ENCODE measurements at places on chromosomes 7 and 10.
A peak's percentile ranks its signal among the peaks of the same experiment; 100 is the strongest.

DNA sequence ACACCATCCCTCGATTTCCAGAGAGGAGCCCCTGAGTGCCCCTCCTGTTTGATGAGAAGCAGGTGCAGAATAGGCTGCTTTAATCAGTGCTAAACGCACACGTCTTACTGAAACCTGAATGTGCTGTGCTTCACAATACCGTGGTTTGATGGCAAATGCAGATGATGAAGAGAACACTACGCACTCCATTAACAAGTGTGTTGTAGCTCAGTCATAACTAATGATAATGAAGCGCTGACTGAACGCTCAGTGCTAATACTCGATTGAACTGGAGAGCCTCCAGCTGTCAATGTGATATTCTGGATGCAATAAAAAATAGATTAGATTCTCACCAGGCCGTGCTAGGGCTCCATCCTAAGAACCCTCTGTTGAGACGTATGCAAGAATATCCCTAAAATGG is 279.7 kb upstream of the PLPP4 start:
- DNase-seq, result no peak

- DNase-seq, result no peak
These were observed 7.1 kb upstream of the MGMT start for GRCh38 chr10:129459762-129460539.

DNA sequence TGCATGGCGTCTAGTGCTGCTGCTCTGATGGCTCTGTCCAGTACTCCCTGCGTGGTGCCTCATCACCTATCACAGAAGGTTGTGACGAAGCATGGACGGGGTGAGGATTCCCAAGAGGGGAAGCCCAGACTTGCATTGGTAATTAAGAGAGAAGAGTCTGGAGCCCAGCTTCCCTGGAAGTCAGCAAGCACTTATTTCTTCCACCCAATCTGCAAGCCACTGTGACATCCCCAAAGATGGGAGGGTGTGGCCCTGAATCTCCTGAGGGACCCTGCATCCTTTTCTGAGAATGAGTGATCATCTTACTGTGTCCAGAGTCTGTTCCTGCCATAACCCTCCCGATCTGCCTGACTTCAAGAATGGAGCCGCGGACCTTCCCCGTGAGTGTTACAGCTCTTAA is 166.7 kb downstream of the PTPN20 start:
- DNase-seq, result no peak

DNA sequence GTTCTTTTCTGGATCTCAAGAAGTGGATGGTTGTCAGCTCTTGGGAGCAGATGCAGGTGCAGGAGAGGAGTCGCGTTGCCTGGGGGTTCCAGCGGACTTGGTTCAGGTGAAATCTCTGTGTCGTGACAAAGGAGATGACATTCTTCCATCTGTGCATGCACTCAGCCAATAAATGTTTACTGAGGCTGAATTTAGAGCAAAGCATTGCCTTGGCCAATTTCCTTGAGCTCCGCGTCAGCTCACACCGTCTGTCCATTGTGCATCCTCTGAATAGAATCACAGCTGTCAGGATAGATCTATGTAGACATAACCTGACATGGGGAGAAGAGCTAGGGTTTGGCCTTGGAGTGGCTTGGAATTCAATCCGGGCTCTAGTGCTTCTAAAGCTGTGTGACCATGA is 343.7 kb downstream of the GLRX3 start:
- DNase-seq, result no peak

GRCh38 chr7:112556633-112557032 is 75.8 kb downstream of the LSMEM1 start:
- DNase-seq, result no peak

DNA sequence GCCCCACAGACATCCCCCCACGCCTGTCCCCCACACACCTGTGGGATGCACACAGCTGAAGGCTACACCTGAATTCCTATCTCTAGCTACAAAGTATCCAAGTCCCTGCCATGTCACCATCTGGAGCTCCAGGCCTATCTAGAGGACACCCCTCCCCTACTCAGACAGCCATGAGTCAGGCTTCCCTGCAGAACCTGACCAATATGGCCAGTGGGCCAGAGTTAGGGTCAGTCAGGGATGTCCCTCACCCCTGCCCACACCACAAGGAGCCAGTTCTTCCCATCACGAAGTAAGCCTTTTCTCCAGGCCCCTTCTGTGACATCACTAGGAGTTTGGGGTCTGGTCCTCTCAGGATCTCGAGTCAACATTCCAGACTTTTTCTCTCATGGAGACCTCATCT is 10.6 kb upstream of the SLC18A3 start:
- DNase-seq, result no peak

GRCh38 chr10:125592897-125593296 is 90.1 kb downstream of the TEX36 start:
- no peak for DNase-seq

DNA sequence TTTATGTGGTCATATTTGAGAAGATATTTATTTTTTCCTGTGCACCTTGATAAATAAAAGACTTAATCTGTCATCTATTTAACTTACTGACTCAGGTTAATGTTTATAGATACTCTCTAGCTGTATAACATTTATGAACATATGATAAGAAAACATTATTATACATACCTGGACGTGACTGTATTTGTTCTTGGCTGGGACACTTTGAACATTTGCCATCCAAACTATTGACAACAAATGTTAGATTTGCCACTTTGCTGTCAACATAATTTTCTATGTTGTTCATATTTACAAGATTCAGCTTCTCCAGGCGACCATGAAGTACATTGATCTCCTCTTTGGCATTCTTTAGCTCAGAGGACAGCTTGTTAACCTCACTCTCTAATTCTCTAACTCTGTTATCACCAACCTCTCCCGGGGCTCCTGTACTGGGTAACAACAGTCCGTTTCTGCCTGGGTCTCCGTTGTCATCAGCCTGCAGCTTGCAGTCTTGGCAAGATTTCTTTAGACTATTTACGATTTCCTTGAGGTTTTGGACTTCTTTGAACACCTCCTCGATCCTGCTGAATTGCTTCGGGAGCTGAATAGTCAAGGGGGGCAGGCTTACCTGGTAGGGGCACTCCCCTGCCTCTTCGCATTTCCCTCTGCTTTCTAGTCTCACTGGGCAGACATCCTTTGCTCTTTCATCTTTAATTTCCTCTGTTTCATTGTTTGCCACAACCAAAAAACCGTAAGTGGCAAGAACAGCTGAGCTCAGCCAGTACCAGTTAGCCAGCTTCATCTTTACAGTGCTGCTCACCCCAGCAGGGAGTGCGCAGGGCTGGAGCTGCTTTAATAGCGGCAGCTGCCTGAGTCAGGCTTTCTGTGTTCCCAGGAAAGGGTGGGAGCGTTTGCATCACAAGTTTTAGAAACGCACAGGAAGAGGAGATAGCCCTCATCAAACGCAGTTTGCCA is at the start of gene FGL2:
Gene FGL2, minus strand, starts transcription at position 807 of the 954 bp plus-strand sequence. Its CDS starts 26 bp downstream, at position 781.
- DNase-seq, result no peak

- DNase-seq, result no peak
These were observed 342.5 kb downstream of the PTEN start for GRCh38 chr10:88205842-88206446.

DNA sequence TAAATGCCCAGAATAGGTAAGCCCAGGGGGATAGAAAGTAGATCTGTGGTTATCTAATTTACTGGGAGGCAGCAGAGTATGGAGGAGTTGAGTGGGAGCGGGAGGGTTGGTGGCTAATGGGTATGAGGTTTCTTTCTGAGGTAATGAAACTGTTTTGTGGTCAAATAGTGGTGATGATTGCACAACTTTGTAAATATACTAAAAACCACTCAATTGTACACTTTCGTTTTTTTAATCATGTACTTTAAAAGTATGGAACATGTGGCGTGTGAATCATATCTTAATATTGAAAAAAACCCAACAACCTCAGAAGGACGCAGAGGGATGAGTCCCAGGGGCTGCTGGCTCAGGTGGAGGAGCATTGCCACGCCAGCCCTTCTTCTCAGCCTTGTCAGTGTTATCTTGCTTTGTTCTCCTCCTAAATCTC is 118.1 kb downstream of the WDR11 start:
- DNase-seq, result no peak

DNA sequence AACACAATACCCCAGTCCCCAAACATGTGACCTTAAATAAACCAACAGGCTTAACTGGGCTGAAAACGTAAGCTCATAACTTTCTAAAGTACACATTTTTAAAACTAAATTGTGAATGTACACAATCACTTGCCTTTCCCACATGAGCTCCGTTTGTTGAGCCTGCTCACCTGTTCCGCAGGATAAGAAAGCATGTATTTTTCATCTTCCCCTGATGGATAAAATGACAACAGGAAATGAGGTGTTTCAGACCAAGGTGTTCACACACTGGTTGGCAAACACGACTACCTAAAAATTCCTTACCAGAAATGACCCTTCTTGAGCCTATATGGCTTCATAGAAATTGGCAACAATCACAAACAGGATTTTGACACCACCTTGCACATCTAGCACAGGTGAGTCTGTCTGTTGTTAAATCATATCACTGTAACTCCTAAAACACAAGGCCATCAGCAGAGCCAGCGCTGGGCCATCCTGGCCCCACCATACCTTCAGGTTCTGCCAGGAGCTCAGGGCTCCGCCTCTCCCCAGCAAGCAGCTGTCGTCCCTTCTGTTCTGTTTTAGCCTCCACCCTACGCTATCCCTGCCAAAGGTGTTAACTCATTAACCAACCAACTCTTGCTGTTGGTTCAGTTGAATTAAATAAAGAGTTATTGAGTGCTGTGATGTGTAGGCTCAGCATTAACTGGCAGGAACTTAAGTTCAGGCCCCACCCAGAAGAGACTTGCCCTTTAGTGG is 73.6 kb upstream of the RNF32 start:
- no peak for DNase-seq

GRCh38 chr10:46522295-46523118 is 34.0 kb downstream of the GPRIN2 start:
- DNase-seq, result peak; percentile 52

- no peak for DNase-seq
These were observed 304.4 kb upstream of the SHH start for GRCh38 chr7:156116514-156117215.

- DNase-seq, result no peak
These were observed 2.9 kb downstream of the RBM20 start for GRCh38 chr10:110647136-110647430.

- DNase-seq, result no peak
These were observed 33.2 kb downstream of the TACR2 start for GRCh38 chr10:69383558-69383957.

GRCh38 chr7:78490524-78490923 is 692.0 kb downstream of the PHTF2 start:
- no peak for DNase-seq

DNA sequence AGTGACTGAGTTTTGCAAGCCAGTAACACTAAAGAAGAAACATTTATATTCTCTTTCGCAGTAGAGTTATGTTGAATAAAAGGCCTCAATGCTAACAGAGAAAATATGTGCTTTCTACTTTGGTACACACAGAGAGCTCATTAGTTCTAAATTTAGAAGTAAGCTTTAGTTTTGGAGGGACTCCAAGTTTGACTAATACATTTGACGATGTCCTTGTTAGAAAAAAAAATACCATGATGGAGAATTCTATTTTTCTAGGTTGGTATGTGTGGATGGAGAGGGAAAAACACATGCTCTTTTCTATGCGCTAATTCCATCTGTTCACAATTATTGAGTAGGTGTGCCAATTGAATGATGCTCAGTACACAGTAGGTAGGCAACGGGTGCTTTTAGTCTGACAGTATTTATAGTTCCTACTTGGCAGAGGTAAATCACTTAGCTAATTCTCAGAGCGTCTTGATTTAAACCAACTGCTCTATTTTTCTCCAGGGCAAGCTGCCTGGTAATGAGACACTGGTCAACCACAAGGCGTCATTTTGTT is 327.2 kb upstream of the AKR1E2 start:
- DNase-seq, result no peak

DNA sequence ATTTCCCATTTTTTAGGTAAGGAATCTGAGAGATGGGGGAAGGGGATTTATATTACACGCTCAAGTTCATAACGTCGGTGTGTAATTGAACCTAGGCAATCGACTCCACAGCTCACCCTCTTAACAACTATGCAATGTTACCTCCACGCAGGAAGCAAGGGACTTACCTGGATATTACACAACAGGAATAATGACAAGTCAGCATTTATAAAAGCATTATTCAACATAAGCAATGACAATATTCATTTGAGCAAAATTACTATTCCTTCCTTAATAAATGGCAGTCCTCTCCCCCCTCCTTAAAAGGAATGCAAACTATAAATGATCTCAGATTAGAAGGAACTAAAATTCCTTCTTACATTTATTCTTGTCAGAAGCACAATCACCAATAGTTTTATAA is 104.0 kb downstream of the PCLO start:
- no peak for DNase-seq

DNA sequence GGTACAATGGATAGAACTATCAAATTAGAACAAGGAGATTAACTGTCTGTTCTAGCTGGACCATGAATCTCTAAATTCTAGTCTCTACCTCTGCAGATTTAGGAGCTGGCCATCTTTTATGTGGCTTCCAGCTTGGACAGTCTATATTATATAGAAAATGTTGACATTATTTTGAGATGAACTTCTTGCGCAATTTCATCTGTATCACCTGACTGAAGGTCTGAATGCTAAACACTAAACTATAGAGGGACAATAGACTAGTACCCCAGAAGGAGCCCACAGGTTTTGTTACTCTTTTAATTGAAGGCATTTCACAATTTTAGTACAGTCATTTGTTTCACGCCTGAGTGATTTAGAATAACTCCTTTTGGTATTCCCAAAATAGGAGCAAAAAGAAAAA is 222.4 kb upstream of the ANKRD30A start:
- DNase-seq, result no peak

DNA sequence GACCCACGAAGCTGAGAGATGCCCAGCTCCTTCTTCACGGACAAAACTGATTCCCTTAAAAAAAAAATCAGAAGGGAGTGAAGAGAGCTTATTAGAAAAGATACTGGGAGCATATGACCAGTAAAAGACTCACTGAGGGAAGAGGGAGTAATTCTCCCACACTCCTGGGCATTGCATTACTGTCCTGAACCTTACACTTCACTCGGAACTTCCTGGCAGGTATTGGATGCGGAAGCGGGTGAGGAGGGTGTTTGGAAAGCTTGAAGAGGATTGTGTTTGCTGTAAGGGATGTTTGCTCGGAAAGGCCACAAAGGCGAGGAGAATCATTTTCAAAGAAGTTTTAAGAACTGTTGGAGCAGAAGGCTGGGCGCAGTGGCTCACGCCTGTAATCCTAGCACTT is 375 bp downstream of the HKDC1 start:
- no peak for DNase-seq

DNA sequence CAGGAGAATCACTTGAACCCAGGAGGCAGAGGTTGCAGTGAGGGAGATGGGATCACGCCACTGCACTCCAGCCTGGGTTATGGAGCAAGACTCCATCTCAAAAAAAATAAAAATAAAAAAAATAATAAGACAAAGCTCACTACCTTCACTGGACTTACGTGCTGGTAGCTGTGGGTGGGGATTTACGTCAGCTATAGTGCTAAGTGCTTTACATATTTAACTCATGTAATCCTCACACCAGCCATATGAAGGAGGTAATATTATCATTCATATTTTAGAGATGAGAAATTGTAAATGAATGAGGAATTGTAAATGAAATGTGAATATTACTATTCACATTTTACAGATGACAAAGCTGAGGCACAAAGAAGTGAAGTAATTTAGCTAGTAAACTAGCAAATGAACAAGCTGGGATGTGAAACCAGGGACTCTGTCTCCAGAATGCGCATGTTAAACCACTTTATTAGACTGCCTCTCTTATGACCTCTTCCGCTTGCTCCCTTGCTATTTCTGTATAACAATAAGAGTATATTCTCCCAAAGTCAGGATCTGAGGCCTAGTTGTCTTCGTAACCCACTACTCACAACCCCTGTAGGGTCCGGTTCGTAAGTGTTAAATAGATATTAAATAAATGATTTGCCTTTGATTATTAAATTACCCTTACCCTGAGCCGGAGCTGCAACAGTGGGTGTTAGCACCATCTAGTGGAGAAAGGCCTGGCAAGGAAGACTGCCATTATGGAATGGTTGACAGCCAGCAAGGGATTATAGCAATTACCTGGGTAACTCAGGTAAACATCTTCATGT is 70.2 kb downstream of the HTR7 start:
- DNase-seq, result no peak

All from RWPE2 (cell line).